ENCODE measurements at places on chromosomes 7 and 10. TPM values are rescaled to one million over a fixed set of nuclear protein-coding genes. Genes with fewer than 3 reads are reported as not detected.

- peak; percentile 68 for DNase-seq
These were observed 528 bp downstream of the CAMK2G start for GRCh38 chr10:73873838-73874215.

- DNase-seq = no peak
These were observed 29.3 kb downstream of the AP3M1 start for GRCh38 chr10:74121368-74121767.

Gene CREB5
- total RNA-seq = 8.9 TPM

DNA sequence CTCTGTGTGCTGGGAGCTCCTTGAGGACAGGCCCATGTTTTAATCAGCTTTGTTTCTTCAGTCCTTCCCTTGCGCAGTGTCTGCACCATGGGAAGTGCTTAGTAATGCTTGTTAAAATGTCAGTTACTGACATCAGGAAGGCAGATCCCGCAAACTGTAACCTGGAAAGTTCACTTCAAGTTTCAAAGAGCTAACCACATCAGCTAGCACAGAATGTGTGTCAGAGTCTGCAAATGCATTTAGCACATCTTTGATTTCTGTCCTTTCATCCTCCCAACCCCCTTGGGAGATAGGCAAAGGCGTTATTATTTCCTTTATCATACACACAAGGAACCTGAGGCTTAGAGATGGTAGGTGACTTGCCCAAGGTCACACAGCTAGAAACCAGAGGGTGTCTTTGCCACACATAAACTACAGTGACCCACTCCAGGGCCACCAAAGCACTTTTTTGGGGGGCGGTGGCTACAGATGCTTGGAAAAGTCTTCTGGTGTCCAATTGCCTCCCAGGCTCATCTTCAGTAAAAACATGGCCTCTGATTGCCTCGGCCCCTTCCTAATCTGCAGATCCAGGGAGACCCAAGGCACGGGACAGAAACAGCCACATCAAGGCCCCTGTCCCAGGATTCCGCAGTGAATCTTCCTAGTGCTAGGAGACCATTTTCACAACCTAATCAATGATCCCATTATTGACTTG lies 116.2 kb upstream of the GPR26 start:
- DNase-seq = no peak

Gene COL13A1
- 13.5 TPM for total RNA-seq

DNA sequence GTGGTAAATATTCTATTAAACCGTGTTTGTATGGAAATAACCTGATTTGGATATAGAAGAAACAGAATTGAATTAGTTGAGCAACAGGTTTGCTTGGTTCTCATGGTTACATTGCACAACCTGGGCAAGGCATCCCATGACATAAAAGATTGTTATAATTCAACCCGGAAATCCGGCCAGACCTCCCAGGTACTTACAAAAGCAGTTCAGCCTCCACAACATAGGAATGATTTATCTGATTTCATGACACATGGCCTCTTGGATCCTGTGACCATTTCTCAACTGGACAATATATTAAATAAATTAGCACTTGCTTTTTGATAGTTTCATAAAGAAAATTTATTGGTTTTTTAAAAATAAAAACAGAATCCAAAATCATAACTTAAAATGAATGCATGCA lies 55.1 kb upstream of the PTPN12 start:
- DNase-seq = no peak

Gene SEM1
- total RNA-seq = 29.5 TPM

DNA sequence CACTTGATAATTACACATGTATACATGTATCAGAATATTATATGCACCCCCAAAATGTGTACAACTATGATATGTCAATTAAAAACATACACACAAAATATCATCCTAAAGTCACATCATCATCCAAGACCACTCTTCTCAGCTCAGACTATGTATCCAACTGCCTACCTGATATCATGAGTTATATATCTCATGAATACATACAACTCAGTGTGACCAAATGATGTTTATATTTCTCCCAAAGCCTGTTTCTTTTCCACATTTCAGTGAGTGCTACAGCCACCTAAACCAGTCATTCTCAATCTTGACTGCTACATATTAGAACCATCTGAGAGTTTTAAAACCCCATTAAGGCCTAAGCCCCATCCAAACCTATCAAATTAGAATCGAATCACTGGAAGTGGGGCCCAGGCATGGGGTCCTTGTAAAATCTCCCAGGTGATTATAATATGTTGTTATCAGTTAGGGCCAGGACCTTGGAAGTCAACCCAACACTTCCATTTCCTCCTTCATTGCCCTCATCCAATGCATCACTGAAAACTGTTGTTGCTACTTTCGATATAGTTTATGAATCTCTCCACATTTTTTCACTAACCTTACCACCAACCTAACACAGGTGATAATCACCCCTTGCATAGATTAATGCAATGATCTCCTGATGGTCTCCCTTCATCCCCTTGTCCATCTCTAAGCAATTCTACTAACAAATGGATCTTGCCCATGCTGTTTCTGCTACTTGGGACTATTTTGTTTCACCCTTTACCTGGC lies 53.8 kb upstream of the ITGB8 start:
- no peak for DNase-seq

DNA sequence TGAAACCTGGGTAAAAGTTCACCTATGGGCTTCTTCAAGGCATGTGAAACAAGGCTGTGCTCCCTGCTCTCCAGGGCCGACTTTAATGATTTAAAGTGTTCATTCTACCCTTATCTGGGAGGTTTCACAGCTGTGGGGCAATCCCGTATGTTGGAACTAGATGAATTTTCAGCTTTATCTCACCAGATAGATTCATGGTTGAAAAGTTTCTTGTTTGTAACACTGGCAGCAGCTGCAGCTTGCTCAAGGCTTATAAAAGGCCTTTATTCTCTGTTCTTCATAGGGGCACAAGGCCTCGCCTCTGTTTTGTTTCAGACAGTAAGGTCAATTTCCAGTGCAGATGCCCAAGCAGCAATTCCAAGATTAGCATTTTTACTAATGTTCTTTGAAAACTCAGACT lies 70.4 kb upstream of the DNAJB12 start:
- DNase-seq = no peak

DNA sequence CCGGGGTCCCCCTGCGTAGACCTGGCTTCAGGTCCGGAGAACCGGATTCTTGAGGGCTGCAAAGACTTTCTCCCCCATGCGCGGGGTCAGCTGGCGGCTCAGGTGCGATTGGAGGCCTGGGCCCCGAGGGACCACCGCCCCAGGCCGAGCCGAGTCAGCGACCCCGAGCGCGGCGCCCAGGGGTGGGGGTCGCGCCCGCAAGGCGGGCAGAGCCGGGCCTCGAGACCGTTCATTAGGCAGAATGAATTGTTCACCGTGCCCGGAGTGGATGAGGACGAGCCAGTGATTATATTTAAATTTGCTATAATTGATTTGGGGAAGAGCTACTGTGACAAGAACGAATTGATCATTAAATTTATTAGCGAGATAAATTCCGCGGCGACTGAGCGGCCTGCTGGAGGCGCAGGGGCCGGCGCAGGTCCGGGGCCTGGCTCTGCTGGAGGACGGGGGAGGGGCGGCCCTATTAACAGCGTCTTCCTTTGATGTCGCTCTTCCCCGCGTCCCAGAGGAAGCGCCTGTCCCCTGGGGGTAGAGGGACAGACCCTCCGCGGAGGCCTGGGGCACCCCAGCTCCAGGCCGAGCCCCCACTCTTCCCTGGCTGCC lies 7.5 kb downstream of the MNX1 start:
- DNase-seq = peak; percentile 46

DNA sequence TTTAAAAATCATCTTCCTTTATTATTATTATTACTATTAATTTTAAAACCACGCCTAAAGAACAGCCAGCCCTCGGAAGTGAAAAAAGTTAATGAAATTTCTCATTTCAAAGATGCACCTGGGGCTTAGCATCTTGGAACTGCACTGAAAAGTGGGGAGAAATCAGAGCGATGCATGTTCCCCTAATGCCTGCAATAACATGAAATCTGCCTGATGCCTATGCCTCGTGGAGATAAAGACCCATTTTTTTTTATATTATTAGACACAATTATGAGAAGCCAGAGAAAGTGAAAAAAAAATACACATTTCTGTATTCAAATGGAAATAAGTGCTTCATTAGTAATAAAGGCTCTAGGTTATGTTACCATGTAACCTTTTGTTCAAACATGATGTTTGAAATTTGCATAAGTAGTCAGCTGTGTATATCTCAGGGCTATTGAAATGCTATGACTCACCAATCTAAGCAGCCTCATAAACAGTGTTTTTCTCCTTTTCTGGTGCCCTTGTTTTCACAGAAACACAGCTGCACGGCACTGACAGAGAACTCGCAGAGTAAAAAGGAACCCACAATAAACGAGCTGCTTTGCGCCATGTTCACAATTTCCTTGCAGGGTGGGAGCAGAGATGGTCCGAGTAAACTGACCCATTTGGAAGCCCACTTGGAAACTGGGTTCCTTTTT lies 175.8 kb upstream of the PRKCQ start:
- no peak for DNase-seq

DNA sequence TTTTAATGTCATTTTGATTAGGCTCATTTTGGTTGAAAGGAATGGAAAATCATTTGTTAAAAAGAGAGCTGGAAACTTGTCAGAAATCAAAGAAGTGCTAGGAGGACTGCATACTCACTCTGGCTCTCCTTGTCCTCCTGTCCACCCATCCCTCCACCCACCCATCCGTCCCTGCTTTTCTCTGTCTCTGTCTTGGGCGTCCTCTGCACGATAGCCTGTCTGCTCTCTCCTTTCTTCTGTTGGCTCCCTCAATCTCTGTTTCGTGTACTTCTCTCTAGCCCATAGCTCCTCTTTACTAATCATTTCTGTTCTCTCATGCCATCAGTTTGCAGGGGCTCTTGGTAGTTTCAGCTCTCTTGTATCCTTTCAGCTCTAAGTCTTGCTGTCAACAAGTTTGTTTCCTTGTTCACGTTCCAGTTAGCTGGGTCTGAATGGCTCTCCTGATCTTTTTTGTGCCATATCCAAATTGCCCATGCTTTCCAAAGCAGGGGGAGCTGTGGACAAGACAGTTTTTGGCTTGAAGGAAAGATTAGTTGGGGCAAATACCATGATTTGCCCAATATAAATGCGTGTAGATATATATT lies 75.6 kb downstream of the KAT6B start:
- DNase-seq = no peak

DNA sequence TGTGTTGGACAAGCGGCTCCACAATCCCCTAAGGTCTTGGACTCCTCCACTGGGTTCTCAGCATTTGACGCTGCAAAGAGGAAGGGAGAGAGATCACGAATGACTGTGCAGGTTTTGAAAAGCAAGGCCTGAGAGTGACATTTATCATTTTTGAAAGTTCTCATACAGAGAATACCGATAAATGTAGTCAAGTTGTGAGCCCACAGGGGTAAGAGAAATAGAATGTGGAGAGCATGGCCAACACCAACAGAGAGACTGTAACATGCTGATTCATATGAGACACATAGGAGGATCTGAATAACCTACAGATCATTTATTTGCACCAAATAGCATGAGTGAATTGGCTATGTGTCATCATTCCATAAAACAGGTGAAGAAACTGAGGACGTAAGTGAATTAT lies 230.5 kb upstream of the MBL2 start:
- no peak for DNase-seq

DNA sequence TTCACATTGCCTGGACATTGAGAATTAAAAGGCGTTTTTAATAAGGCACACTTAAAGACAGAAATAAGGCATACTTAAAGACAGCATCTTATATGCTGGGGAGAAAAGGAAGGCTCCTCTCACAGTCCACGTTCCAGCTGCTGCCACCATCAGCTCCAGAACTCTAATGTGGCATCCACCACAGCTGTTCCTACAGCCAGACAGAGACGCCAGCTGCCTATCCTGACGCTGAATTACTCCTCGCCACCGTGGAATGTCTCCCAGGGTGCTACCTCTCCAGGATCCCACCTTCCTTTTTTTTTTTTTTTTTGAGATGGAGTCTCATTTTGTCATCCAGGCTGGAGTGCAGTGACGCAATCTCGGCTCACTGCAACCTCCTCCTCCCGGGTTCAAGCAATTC lies 30.8 kb downstream of the SLC37A3 start:
- DNase-seq = no peak

DNA sequence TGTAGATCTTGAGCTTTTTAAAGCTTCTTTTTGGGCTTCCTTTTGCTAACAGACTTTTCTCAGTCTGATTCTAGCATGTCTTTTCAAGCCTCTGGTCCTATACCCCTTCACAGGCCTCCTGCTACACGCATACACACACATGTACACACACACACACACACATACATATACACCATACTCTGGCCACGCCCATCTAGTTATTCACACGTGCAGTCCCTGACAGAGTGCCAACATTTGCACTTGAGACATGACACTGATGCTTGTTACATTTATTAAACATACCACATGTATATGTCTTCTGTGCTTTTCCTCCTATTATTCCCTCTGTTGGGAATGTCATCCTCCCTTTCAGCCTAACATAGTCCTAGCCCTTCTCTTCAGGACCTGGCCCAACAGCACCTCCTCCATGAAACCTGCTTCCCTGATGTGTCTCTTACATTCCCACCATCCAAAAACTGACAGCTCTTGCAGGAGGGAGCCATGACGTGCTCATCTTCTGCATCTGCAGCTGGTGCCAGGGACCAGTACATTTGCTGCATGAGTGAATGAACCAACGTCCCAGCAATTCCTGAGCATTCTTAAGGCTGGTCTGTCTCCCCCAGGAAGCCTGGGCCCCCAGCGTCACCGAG lies 222.1 kb downstream of the ARHGAP12 start:
- no peak for DNase-seq

Gene INMT
- 501 TPM for total RNA-seq

Gene PLPP4
- total RNA-seq = 0.38 TPM

Gene SFTPA1
- 11,191 TPM for total RNA-seq

Gene PPP2R2D
- 28.3 TPM for total RNA-seq

DNA sequence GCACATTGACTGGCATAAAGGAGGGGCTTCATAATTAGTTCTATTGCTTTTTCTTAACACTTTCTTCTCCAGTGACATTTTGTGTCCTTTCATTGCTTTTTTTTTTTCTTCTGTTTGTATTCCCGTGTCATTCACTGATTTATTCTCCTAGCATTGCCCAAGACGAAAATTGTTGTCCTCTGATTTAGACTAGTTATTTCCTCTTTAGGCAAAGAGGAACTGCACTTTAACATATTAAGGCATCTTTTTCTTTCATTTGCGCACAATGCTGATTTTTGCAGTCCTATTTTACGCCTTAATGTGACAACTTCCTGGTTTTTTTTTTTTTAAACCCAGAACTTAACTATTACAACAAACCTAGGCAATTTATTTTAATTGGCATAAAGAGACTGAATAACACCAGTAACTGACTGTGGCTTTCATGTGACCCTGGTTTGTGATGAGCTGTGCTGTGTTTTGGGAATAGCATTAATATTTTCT lies 39.7 kb downstream of the ARID5B start:
- no peak for DNase-seq

Gene AGMO
- total RNA-seq = 0.20 TPM

DNA sequence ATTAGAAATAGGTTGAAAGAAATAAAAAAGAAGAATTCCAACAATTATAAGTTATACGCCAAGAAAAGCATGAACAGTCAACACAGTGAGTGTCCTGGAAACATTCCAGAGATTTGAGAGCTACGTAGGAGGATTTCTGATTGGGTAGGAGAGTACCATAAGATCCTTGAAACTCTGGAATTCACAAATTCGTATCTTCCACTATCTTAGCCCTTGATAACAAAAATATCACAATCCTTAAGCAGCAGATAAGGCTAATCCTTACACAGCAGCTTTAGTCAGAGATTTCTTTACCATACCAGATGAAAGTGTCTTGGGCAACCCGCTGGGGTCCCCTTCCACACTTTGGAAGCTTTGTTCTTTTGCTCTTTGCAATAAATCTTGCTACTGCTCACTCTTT lies 8.2 kb downstream of the TPK1 start:
- DNase-seq = no peak
